ENCODE measurements at places on chromosomes 2 and 18.

DNA sequence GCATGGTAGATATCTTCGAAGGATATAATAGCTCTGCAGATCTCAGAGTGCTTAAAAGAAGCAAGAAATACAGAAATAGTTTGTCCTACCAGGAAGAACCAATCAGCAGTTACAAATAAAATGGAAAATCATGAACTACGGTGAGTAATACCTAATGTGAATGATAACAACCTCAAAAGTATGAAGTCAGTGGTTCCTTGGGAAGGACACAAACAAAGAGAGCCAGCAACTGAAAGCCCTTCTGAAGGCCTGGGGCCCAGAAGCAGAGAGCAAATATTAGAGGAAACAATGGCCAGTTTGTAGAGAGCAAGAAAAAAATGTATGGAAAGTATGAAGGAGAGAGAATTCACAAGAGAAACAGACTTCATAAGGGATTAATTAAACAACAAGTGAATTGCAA, 226.8 kb upstream of the CHST9 start:
- no peak for DNase-seq

DNA sequence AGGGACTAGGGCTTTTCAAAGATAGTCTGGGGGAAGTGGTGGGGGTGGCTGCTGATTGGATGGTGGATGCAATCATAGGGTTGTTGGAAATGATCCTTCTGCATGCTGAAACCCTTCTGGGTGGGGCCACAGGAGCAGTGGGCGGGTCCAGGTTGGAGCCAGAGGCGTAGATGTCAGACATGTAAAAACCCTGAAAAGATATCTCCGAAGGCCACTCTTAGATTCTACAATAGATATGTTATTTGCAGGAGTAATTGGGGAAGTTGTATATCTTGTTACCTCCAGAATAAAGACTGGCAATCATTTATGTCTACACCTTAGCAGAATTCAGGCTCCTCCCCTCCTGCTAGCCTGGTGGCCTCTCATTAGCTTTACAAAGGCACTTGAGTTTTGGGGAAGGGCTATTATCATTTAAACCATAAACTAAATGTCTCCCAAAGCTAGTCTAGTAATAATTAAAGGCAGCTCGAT, 8.2 kb upstream of the FAM98A start:
- DNase-seq, result no peak

DNA sequence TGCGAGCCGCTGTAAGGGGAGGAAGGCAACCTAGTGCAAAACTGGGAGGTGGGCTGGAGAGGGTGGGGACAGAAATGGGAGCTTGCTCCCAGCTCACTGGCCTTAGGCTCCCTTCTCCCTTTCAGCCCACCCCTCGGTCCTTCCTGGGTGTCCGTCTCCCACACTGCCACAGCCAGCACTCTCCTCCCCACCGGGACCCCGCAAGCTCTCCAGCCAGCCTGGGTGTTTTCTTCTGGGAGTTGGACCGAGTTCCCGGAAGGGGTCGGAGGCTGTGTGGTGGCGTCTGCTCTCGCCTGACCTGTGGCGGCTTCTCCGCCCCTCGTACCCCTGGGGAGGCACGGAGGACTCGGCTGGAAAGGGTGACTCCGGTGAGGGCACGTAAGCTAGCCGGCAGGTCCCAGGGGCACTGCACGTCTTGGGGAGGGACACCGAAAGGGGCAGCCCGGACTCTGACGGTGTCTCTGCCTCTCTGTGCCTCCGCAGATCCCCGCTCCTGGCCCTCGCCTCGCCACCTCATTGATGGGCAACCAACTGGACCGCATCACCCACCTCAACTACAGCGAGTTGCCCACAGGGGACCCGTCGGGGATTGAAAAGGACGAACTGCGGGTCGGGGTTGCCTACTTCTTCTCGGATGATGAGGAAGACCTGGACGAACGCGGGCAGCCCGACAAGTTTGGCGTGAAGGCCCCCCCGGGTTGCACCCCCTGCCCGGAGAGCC, 1.1 kb downstream of the LRATD1 start:
- DNase-seq, result peak; percentile 29

GRCh38 chr2:193331676-193332075, 1136.9 kb upstream of the TMEFF2 start:
- DNase-seq, result no peak

- no peak for DNase-seq
Observed at GRCh38 chr18:79574938-79575525, 104.6 kb upstream of the CTDP1 start.

DNA sequence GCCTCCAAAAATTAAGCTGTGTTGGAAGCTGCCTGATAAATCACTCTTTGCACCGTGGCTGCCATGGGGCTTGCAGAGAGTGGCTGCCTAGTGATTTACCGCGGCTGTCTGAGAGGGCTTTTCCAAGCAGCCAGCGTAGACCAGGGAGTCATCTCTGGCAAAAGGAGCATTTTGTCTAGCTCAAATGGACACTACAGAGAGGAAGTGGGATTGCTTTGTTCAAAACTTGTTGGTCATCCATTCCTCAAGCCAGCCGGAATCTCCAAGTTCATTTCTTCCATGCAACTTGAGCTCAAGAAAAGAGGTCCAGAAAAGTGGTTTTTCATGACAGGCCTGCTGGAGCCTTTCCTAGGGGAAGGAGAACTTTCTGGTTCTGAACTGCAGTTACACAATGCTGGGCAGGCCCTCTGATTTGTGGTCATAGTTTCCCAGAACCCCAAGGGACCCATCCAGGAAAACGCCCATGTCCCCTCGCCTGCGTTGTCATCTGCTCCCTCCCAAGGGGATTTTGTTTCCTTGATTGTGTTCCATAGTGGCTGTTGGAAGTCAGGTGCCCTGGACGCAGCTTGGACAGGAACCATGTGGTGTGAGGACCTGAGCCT, 108.1 kb downstream of the TRIB2 start:
- no peak for DNase-seq

GRCh38 chr18:75810516-75810915, 383.0 kb upstream of the SMIM21 start:
- no peak for DNase-seq

- DNase-seq, result no peak
Observed at GRCh38 chr2:227606476-227606875, 7.8 kb downstream of the SCYGR2 start.

DNA sequence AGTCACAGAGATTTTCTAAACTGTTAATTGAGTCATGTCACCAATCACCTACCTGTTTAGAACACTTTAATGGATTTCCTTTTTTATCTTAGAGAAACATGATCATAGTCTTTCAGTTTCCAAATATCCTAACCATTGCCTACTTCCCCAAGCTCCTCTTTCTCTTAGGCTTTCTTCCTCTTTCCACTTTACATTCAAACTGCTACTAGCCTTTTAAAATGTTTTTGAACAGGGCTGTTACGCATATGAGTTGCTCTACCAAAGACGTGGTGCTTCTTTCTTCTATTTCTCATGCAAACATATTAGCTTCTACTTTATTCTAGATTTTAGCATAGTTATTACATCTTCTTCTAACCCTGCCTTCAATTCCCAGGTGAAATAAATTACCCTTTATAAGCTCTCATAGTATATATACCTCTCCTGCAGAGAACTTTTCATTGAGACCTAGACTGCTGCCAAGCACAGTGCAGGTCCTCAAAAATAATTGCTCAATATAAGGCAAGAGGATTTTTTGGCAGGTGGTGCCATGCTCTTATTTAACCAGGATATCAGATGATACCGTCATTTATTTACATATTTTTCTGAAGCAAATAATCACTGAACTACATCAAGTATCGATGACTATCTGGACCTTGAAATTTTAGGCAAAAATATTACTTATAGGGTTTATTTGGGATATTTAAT, 937.1 kb downstream of the TSN start:
- no peak for DNase-seq

DNA sequence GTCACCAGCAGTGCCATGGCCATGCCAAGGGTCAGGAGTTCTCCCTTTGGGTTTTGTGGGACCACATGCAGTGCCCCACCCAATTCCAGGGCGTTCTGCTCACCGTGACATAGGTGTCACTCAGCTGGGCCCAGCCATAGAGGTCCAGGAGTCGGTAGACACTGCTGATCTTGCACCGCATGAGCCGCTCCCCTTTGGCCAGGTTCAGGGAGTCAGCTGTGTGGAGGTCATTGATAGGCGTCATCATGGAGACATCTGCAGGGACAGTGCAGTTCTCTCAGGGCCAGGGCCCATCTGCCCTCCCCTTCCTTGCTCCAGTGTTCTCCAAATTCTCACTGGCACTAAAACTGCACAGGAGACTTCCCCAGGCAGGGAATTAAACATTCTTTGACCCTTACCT, 71.9 kb downstream of the ADD2 start:
- no peak for DNase-seq

DNA sequence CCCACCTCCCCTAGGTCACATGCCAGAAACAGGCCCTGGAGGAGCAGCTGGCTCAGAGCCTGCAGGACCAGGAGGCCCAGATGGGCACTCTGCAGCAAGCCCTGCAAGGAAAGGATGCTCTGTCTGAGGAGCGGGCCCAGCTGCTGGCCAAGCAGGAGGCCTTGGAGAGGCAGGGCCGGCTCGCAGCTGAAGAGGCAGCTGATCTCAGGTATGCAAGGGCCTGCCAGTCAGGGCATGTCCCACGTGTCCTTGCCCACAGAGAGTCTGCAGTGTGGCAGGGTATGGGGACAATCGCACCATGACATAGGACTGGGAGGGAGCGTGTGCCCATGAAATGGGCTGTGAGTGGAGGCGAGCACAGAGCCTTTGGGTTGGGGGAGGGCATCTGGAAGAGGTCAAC, 39.9 kb downstream of the CROCC2 start:
- no peak for DNase-seq

DNA sequence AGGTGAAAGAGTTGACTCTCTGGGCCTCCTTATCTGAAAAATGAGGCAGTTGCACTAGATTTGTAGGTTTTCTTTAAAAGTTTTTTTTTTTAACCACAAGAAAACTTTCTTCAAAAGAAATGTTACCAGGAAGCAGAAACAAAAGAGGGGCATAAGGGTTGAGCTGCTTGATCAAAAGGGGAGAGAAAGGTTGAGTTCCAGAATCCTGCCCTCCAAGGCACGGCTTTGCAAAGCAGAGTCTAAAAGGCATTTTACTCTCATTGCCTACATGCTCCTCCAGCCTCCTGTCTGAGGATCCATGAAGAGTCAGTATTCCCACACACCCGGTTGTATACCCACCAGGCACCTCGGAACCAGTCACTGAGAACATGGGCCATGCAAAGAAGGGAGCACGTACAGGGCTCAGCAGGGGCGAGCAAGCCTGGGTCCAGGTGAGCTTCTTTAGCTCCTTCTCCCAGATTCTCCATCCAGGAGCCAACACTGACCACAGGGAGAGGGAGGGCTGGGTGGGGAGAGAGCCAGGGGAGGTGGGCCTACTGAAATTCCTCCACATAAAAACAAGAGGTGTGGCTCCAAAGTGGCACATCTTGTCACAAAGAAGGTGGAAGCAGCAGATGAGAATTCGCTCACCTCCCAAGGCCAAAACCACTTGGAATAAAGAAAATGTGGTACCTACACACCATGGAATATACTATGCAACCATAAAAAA, 116.0 kb upstream of the EPC2 start:
- DNase-seq, result no peak

GRCh38 chr2:113922335-113922734, 32.4 kb downstream of the ACTR3 start:
- DNase-seq, result no peak

GRCh38 chr2:182952741-182953450, 85.4 kb downstream of the NCKAP1 start:
- no peak for DNase-seq

DNA sequence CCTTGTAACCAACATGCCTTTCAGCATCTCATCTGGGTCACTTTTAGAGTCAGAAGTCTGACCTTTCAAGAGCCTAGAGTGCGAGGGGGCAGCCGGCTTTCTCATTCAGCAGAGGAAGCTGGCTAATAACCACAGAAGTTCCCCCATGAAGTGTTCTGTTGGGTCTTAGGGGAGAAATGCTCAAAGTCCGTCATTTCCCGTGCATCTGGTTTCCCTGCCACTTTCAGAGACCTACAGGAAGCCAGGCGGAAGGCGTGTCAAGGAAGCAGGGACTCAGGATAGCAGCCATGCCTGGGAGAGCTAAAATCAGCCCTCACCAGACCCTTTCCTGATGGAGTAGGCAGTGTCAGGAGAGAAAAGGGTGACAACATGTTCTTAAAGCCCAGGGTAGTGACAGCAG, 301.8 kb upstream of the ID2 start:
- no peak for DNase-seq

- DNase-seq, result no peak
Observed at GRCh38 chr2:4486971-4487370, 783.6 kb downstream of the DCDC2C start.

- DNase-seq, result no peak
Observed at GRCh38 chr2:196249171-196249570, 77.8 kb upstream of the STK17B start.

GRCh38 chr2:101981504-101981903, 10.3 kb upstream of the IL1R2 start:
- no peak for DNase-seq

DNA sequence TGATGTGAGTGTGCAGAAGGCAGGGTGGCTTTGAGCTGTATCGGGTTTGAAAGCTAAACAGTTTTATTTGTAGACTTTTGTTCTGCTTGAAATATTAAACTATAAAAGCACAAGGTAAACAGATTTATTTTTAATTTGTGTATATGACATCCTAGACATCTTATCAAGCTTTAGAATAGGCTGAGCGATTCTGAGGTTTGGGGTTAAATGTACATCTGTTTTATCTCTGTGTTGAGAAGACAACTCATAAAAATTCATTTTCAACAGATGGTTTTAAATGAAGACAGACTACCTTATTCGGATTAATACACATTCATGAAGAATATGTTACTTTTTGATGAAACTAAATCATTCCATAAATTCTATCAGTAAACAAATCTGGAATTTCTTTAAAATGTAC, 368.8 kb downstream of the RPRM start:
- DNase-seq, result no peak

- no peak for DNase-seq
Observed at GRCh38 chr2:172836347-172836821, 100.7 kb downstream of the RAPGEF4 start.

DNA sequence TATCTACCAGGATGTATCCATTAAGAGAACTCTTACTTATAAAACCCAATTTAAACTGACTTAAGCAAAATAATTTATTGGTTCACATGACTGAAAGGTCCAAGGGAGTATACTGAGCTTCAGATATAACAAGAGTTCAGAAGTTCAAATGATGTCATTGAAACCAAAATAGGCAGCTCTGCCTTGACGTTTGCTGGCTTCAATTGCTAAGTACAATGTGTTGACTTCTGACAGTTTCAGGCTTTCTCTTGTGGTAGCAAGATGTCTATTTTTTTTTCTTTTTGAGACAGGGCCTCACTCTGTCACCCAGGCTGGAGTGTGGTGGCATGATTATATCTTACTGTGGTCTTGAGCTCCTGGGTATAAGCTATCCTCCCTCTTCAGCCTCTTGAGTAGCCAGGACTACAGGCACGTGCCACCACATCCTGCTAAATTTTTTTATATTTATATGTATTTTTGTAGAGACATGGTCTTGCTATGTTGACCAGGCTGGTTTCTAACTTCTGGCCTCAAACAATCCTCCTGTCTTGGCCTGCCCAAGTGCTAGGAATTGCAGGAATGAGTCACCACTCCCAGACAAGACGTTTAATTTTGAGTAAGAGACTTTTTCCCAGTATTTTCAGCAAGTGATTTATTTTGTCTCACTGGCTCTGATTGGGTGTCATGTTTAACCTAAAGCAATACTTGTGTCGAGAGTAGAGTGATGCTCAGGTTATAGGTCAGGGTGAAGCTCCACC, 184.8 kb downstream of the NR4A2 start:
- no peak for DNase-seq
